ENCODE measurements at places on chromosomes 1 and 21. TPM values are rescaled to one million over a fixed set of nuclear protein-coding genes. Genes with fewer than 3 reads are reported as not detected.

GRCh38 chr1:89576013-89576412 lies 51.4 kb downstream of the LRRC8B start:
- no peak for DNase-seq

- DNase-seq: no peak
Observed at GRCh38 chr1:20875198-20875973, 88.3 kb upstream of the HP1BP3 start.

KRTAP11-1 gene
- total RNA-seq: not detected

DNA sequence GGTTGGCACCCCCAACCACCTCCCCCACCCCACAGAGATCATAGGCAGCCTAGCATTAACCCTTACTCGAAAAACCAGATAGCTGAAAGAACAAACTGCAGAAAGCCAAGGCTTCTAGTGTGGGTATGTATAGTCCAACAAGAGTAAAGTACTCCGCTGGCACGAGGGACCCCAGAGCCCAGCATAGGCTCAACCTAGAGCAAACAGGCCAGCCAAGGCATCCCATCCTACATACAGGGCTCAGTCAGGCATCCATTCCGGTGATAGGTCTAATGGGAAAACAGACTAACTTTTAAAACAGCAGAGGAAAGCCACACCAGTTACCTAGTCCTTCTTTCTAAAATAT lies 17.8 kb downstream of the DIPK1A start:
- no peak for DNase-seq

DNA sequence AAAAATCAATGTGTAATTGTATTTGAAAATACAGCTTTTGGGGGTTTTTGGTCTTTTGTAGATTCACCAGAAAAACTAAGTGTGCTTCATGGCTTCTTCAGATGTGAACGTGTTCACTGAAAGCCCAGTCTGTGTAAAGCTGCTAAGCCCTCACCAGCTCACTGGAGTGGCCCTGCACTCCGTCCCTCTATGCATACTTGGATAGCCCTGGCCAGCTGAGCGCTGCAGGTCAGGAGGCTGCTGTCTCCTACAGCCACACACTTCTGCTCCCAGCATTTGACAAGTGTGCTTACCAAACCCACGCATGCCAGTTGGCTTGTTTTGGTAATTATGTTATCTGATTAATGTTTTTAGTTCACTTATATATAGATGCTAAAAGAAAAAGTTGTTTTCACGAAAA lies 163.5 kb downstream of the TLR5 start:
- DNase-seq: no peak

PLPPR4 gene
- 0.57 TPM for total RNA-seq

DNA sequence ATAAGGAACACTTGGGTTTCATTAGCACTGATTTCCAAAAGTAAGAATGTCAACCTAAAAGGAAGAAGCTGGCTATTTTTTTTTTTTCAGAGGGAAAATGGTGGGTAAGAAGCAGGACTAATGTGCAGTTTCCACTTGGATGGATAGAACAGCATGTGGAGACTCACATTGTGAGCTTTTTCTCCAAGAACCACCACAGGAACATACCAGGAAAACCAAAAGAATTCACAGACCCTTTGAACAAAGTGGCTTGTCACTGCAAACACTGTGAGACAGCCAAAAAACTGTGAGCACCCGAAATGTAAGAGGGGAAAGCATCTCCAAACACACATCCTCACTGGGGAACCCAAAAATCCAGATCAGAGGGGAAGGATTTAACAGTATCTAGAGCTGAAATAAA lies 15.7 kb upstream of the MX1 start:
- DNase-seq: no peak

DNA sequence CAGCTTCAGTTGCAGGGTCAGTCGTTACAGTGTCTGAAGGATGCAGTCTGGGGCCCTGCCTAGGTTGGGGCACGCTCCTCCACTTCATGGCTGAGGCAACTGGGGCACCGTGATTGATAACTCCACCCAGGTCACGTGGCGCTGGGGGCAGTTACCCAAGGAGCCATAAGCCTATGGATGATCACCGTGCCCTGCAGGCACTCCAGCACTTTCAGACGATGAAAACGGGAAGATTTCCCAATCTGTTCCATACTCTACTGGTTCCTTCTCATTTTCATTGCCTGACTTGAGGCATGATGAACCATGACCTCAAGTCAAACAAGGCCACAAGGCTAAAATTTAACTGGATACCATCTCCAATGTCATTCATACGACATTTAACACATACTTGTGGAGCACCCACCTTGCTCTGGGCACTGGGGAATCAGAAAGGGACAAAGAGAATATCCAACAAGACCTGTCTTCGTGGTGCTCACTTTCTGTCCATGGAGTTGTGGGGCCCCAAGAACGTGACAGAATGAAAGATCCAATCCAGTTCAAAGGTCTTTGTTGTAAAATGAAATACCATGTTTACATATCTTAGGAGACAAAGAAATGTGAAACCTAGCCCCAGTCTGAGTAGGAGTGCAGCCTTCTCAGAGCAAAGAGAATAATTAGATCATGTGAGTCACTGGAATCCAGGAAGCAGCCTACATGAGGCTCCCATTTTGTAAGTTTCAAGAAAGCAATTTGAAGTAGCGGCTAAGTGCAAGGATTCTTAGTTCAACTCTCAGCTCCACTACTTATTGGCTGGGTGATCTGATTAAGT lies 39.4 kb upstream of the SPOCD1 start:
- DNase-seq: peak; percentile 3

UBE2U gene
- not detected for total RNA-seq

CAMK1G gene
- total RNA-seq: not detected

DNA sequence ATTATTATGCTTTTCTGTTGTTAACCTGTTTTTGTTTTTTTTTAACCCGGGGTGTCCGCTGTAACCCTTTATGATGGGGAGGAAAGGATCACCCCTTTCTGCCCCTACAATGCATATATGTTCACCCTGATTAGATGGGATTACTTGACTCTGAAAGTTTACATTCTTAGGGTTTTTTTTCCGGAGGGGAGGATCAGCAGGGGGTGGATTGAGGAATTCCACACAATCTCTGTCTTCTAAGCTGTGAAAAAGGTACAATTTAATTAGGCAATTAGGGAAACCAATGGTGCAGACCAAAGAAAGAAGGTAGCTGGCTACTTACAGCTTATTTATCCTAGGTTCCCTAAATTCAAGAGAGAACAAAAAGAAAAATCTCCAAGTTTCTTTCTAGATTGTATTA lies 58.3 kb downstream of the EDEM3 start:
- no peak for DNase-seq

DNA sequence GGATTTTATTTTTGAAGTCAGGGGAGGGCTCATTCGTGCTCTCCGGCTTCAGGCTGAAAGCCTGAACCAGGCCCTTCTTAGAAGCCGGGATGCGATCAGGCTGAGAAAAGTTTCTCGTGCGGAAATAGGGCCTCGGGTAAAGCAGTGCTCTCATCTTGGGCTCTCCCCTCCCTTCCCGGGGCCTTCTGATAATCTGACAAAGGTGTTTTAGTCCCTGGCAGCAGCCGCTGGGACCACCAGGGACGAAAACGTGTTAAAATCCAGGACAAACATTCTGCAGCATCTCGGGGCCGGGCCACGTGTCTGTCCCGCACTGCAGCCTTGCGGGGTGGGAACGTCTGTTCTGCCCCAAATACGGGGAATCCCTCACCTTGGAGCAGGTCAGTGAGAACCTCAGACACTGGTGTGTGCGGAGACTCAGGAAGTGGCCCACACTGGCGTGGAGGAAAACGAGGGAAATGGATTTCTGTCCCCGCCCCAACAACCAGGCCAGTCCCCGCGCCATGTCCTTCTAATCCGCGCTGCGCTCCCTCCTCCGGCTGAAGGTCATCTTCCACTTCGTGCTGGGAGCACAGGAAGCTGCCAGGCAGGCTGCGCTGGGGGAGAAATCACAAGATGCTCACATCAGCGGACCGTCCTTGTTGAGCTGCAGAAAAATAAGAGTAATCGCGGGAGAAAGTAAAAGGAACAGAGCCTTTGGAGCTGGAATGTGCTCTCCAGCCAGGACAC lies 16.6 kb upstream of the AJAP1 start:
- DNase-seq: no peak

DMBX1 gene
- total RNA-seq: 0.89 TPM

DNA sequence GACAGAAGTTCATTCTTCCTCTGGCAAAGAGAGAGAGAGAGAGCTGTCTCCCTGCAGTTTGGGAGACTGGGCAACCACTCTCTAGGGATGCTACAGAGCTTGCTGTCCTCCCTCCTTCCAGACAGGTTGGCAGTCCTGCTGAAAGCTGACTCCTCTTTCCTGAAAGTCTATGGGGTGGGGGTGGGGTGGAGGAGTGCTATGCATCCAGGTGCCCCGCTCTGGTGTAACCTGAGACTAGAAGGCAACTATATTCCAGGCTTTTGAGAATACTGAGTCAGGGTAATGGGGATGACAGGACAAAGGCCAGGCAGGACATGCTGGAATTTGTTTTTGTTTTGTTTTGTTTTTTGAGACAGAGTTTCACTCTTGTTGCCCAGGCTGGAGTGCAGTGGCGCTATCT lies 55.4 kb downstream of the OPTC start:
- no peak for DNase-seq

GRCh38 chr1:110309139-110309538 lies 30.0 kb upstream of the RBM15 start:
- DNase-seq: peak; percentile 6

GRCh38 chr1:7972285-7972684 lies 10.8 kb downstream of the PARK7 start:
- no peak for DNase-seq

GRCh38 chr1:36160949-36161485 lies 5.1 kb downstream of the MAP7D1 start:
- DNase-seq: peak; percentile 61

DNA sequence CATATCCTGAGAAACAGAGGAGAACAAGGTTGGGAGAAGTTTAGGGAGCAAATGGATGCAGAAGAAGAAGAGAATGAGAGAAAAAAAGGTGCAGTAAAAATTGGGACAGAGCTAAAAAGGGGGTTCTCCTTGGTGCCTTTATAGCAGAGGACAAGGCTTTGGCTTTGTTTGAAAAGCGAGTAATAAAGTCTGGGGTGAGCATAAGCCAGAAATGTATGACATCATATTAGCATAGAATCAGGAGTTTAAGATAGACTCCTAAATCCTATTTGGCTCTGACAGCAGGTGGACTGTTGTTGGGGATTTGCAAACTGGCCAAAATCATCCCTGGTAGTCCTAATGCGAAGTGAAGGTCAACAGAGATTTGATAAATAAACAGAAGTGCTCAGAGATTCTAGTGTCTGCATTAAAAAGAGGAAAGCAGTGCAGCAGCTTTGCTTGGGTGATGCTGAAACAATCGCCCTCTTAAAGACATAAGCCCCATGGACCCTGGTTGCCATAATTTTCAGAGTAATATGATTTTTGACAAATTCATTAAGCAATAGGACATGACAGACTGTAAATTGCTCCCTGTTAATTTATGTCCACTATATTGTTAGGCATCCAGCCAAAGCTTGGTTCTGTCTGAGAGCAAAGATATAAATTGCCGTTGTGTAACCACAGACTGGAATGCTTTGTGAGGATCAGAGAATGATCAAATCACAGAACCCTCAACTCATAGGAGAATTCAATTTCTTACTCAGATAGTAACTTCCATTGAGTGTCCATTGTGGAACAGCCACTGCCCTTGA lies 385.0 kb upstream of the NFIA start:
- no peak for DNase-seq

DNA sequence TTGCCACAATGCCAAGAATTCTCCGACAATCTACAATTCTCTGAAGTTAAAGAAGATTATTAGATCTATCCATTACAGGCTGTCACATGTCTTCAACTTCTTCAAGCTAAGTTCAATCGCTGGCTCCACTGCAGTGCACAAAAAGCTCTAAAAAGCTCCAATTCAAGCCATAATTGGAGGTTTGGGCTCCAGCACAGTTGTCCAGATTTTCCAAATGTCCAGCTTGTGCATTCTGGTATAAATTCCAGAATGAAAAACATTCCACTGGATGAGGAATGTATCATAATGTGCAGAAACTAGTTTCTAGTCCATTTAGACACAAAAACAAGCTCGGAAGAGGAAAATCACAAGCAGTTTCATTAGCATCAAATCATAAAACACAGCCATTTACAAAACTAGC lies 138.6 kb downstream of the NRIP1 start:
- no peak for DNase-seq

DMRTA2 gene
- total RNA-seq: 1.8 TPM

GRCh38 chr1:205301842-205302588 lies 19.5 kb downstream of the NUAK2 start:
- DNase-seq: peak; percentile 68

FAM72B gene
- 15.3 TPM for total RNA-seq

GRCh38 chr1:97827887-97828286 lies 92.9 kb downstream of the DPYD start:
- DNase-seq: no peak

CHRNB2 gene
- not detected for total RNA-seq

DNA sequence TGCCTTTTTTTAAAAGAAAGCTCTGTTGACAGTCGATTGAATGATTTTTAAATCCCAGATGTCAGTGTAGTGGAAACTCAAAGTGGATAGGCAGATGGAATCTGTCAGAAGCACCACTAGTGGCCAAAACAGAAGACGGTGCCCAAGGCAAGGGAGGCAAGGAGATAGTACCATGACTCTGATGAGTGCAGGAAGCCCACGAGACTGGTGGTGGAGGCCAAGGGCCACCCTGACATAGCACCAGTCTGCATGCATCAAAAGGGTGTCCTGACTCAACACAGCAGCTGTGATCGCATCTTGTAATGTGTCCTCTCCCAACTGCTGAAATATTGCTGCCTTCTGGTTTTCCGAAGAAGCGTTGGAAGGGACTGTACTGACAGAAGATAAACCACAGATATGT lies 124.1 kb upstream of the PAPPA2 start:
- DNase-seq: no peak

DNA sequence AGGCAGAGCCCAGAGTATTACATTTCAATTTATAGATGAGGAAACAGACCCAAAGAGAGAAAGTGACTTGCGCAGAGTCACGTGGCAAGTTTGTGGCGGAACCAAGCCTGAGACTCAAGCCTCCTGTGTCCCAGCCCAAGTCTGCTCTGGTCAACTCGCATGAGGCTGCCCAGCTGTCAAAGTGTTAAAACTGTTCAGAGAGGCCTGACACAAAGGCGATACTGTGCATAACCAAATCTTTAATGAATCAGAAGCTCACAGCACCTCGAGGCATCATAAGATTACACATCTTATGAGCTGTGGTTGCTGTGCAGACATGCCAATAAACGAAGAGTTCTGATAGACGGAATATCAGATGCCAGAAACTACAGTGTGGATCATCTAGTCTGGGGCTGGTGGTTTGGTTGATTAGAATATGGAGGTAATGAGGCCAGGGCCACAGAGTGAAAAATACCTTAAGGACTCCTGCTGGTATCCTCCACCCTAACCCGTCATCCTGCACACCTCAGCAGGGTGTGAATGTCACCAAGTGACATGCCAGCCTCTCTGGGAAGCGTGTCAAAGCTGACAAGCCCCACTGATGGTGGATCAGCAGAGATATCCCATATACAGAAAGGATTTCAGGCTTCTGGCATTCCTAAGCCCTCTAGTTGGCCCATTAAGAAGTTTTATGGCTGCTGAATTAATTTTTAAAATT lies 42.2 kb downstream of the TNNT2 start:
- no peak for DNase-seq

- DNase-seq: no peak
Observed at GRCh38 chr1:165772739-165773138, 4.1 kb upstream of the TMCO1 start.

Data from A172 (cell line).